ENCODE measurements at places on chromosomes 16 and 17.

GRCh38 chr16:68397710-68398201 lies 50.6 kb downstream of the SMPD3 start:
- DNase-seq = no peak

DNA sequence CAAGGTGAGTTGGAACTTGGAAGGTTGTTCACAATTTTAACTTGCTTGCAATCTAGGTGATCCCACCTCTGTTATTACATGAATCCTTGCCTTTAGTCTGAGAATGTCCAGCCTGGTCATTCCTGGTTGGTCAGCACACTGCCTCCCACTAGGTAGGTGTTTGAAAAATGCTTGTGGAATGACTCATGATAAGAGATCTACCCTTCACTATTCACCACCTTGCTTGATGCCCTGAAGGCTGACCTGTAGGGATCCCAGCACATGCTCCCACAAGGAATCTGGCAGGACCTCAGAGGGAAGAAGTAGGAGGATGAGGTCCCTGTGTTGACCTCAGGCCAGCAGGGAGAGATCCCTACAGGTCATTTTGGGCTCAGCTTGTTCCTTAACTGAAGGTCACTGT lies 30.2 kb upstream of the ABCA3 start:
- no peak for DNase-seq

DNA sequence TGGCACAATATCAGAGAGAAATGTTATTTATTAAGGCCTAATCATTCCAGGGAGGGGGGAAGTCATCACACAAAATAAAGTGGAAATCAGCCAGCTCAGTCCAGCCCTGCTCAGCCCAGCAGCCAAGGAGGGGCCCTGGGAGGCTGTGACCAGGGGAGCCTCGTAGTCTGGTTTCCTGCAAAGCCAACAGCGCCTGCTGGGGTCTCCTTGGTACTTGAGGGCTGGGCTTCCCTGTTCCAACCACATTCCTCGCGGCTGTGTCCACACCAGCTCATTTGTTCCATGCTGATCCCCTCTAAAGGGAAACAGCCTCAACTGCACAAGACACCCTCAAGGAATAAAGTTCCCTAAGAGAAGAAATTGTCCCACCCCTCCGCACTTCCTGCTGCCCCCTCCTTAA lies 154.0 kb downstream of the TMEM132E start:
- no peak for DNase-seq

GRCh38 chr17:78237401-78238012 lies 6.1 kb downstream of the TMEM235 start:
- DNase-seq = no peak

- no peak for DNase-seq
Observed at GRCh38 chr16:30974348-30974747, 10.7 kb upstream of the HSD3B7 start.

DNA sequence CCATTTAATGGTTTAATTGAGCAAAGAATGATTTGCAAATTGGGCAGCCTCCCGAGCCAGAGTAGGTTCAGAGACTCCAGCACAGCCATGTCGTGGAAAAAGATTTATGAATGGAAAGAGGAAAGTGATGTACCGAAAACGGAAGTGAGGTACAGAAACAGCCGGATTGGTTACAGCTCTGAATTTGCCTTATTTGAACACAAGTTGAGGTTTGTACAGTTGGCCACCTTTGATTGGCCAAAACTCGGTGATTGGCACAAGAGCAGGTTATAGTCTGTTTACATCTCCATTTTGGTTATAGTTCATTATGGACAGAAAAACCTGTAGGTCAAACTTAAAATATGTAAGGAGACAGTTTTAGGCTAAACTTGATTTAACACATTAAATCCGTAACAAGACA lies 44.5 kb downstream of the TENT4B start:
- no peak for DNase-seq

- peak; percentile 80 for DNase-seq
Observed at GRCh38 chr17:27247071-27247957, 46.6 kb upstream of the WSB1 start.

GRCh38 chr16:35298460-35299243 lies 1839.2 kb downstream of the TP53TG3F start:
- DNase-seq = no peak

GRCh38 chr16:63385714-63386432 lies 1349.6 kb upstream of the CDH8 start:
- no peak for DNase-seq

DNA sequence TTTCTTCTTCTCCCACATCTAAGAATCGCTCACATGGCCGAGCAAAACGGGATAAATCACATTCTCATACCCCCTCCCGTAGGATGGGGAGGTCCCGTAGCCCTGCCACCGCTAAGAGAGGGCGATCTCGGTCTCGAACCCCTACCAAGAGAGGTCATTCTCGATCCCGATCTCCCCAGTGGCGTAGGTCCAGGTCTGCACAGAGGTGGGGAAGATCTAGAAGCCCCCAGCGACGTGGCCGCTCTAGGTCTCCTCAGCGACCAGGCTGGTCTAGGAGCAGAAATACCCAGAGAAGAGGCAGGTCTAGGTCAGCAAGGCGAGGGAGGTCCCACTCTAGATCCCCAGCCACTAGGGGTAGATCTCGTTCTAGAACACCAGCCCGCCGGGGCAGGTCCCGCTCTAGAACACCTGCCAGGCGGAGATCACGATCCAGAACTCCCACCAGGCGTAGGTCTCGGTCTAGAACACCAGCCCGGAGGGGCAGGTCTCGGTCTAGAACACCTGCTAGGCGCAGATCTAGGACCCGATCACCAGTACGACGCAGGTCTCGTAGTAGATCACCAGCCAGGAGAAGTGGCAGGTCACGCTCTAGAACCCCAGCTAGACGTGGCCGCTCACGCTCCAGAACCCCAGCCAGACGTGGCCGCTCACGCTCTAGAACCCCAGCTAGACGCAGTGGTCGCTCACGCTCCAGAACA lies 9.6 kb downstream of the SRRM2 start:
- no peak for DNase-seq

GRCh38 chr16:81494888-81495287 lies 50.3 kb downstream of the CMIP start:
- DNase-seq = no peak

DNA sequence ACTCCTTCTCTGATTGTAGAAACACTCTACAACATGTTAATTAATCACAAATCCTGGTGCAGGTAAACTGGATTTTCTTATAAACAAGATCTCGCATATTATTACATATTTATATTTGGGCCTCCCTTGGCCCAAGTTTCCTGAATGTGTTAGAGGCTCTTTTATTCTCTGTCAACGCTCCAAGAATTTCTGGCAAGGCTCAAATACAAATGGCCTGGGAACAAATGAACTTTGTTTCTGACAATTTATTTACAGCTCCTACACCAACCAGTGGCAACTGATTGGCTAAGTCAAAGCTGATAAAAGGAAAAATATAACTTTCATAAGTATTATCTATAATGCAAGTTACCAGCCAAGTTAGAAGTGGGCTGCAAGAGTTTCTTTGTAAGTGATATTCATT lies 64.9 kb upstream of the CORO6 start:
- no peak for DNase-seq

DNA sequence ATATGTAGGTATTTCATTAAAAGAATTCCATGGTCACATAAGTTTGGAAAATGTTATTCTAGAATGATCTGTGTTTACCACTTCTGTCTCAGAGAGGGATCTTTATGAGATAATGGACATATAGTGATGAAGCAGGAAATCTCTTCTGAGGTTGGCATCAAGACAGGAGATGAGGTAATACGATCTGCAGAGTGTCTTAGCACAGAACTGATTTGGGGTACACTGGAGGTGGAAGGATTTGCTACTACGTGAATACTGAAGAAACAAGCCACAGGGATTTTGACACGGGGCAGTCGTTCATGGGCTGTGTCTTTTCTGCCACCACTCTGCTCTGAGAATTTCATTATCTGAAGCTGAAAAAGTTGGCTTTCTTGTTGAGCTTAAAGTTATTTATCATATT lies 5.5 kb downstream of the CBFB start:
- no peak for DNase-seq

DNA sequence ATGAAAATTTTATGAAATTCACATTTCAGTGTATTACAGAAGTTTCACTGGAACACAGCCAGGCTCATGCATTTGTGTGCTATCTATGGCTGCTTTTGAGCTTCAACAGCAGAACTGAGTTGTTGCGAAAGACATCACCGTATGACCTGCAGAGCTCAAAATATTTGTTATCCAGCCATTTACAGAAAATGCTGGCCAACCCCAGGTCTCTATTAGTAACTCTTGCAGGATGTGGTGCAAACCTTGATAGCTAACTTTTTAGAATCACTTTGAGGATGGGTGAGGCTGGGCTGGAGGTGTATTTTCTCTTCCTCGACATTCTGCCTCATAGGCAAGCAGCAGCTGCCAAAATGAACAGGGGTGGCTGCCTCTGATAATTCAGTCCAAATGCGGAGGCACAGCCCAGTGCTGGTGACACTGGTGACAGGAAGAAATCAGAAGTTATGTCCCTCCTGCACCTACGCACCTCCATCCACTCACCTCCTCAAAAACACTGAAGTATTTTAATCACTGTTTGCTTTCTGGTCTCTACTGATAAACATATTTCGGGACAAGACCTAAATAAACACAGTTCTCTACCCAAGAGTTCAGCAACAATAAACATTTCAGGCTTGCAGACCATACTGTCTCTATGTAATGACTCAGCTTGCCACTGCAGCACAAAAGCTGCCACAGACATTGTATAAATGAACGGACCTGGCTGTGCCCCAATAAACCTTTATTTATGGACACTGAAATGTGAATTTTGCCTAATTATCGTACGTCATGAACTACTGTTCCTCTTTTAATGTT lies 28.5 kb downstream of the ARHGAP17 start:
- DNase-seq = peak; percentile 83

DNA sequence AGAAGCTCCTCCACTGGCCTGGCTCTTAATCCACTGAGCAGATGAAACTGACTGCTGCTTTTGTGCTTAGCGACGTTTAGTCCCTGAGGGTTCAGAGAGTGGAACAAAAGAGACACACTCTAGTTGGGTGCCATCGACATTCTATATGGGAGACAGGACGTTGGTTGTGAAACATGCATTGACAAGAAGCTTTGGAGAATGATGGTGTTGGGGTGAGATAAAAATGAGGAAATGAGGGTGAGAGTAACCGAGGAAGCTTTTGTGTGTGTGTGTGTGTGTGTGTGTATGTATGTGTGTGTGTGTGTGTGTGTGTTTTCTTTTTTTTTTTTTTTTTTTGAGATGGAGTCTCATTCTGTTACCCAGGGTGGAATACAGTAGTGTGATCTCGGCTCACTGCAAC lies 89.5 kb downstream of the ABCC1 start:
- DNase-seq = no peak

GRCh38 chr17:1125788-1126145 lies 54.0 kb downstream of the ABR start:
- DNase-seq = no peak

- no peak for DNase-seq
Observed at GRCh38 chr16:52592778-52593177, 45.8 kb upstream of the TOX3 start.

- no peak for DNase-seq
Observed at GRCh38 chr16:60905811-60906210, 1130.4 kb downstream of the CDH8 start.

DNA sequence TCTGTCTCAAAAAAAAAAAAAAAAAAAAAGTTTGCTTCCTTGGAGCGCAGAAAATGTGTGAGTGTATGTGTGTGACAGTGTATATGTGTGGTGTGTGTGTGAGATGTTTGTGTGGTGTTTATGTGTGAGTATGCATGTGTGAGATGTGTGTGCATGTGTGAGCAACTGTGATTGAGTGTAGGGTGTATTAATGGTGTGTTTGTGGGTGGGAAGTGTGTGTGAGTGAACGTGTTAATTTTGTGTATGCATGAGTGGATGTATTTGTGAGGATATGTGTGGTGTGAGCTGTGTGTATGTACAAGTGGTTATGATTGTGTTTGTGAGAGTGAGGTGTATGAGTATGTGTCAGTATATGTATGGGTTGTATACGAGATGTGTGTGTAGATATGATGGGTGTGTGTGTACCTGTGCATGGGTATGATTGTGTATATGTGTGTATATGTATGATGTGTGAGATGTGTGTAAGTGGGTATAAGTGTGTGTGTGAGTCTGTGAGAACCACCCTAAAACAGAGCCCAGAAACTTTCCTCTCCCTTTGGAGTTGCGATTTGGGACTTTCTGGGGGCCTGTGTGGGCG lies 22.5 kb upstream of the ETV4 start:
- no peak for DNase-seq

- no peak for DNase-seq
Observed at GRCh38 chr17:6365200-6365943, 69.5 kb downstream of the AIPL1 start.

- peak; percentile 35 for DNase-seq
Observed at GRCh38 chr16:22007509-22008214, at the start of gene MOSMO. Gene MOSMO (plus strand): TSS chr16:22008111. CDS start chr16:22008302, 191 bp downstream.

DNA sequence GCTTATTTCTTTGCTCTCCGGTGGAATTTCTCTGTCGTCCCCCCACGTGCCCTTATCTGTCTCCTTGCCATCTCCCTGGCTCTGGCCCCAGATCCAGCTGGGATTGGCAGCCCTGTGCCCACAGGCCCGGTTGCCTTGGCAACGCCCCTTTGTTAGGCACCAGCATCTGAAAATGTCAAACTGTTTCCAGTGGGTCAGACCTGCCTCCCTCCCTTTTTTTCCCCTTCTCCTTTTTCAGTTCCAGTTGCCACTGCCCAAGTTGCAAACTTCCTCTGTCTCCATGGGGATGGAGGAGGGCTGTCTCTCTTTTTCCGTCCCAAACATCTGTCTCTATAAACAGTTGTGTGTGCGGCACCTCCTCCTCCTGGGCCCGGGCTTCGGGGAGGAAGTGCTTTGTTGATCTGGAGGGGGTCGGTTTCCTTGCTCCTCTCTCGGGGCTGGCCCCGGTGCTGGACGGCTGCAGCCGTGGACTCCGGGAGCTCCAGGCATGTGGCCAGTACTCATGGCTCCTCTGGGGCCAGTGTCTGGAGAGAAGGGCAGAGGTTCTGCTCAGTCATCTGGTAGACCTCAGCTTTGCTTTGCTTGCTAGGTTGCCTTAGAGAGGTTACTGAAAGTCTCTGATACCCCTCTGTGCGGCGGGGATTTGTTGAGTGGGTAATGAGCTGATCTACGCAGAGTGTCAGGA lies 35.3 kb downstream of the SOCS3 start:
- peak; percentile 86 for DNase-seq
